ENCODE measurements at places on chromosomes 3 and 15.

- DNase-seq: no peak
Observed at GRCh38 chr3:177133860-177134815, 63.1 kb downstream of the TBL1XR1 start.

- no peak for DNase-seq
Observed at GRCh38 chr3:115615001-115615814, 8.1 kb upstream of the GAP43 start.

- DNase-seq: no peak
Observed at GRCh38 chr3:127954640-127955039, 39.6 kb downstream of the KBTBD12 start.

- DNase-seq: no peak
Observed at GRCh38 chr3:188524052-188524451, 370.1 kb downstream of the LPP start.

GRCh38 chr15:61500951-61501620 is 272.0 kb upstream of the RORA start:
- DNase-seq: no peak

GRCh38 chr3:5009506-5010109 is 30.4 kb downstream of the BHLHE40 start:
- no peak for DNase-seq

- no peak for DNase-seq
Observed at GRCh38 chr3:31634476-31634875, 101.8 kb downstream of the STT3B start.

DNA sequence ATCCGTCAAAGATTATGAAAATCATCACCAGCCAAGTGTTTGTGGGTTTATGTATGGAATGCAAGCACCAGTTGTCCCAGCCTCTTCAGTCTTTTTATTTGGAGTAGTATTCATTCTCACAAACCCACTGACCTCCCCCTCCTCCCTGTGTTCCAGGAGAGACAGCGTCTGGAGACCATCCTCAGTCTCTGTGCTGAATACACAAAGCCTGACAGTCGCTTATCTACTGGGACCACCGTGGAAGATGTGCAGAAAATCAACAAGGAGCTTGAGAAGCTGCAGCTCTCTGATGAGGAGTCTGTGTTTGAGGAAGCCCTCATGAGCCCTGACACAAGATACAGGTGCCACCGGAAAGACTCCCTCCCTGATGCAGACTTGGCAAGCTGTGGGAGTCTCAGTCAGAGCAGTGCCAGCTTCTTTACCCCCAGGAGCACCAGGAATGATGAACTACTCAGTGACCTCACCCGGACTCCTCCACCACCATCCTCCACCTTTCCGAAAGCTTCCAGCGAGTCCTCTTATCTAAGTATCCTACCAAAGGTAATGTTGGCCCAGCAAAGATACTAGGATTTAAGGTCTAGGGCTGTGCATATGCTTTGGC is 54.2 kb downstream of the PHLDB2 start:
- DNase-seq: no peak

DNA sequence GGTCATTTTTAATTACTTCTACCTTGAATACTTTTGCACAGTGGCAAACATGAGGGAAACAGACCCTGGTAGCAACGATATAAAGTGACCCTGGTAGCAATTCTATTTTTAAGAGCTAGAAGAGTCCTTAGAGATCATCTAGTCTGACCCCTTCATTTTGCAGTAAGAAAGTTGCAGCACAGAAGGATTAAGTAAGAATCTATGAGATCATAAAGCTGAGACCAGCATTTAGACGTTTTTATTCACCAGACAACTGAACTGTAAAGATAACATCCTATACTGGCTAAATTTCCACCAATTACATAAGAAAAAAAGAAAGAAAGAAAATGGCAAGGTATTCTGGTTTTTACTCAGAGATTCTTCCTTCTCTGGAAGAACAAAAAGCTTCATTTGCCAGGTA is 49.9 kb downstream of the LRRFIP2 start:
- DNase-seq: no peak

- DNase-seq: no peak
Observed at GRCh38 chr3:126897943-126898342, 85.0 kb upstream of the PLXNA1 start.

GRCh38 chr3:45560281-45560971 is 34.1 kb upstream of the LIMD1 start:
- DNase-seq: no peak

DNA sequence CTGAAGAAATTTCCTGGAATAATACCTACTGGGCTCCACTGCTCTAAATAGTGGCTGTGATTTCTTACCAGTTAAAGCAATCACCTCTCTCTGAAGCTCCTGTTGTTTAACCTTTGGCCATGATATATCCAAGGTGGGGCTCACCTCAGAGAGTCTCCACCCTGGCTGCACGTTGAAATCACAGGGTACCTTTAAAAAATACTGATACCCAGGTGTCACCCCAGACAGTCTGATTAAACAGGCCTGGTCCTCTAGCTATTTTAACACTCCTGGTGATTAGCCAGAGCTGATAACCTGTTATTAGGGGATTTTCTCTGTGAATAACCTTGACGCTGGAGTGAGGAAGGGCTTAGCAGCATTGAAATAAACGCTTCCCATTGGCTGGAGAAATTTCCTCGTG is 22.3 kb upstream of the ZBTB38 start:
- no peak for DNase-seq

- DNase-seq: no peak
Observed at GRCh38 chr3:107308716-107309115, 68.5 kb upstream of the CCDC54 start.

DNA sequence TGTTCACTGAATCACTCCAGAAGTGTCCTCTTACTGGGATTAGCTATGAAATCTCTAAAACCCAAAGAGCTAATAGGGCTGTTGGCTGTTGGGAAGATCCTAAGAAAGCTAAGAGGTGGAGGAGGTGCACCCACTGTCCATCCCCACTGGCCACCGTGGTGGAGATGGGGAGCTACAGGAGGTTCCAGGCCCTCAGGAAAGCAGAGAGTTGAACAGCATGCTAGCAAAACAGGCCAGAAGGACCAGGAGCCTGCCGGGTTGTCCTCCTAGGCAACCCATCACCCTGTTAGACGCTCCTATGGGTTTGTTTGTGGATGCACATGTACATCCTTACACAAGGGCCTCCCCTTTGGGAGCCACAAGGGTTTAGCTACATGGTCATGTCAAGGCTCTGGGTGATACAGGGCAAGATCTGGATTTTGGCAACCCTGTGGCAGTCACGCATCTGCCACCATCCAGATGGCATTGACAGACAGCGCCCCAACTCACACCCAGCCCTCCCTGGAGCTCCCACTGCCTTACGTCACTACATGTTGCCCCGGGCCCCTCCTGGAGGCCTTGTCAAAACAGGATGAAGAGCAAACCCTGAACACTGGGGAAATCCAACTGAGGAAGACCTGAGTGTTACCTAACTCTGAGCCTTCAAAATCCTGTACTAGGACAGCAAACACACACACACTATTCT is 208.1 kb downstream of the SLCO3A1 start:
- DNase-seq: no peak

- no peak for DNase-seq
Observed at GRCh38 chr3:148457886-148458285, 239.8 kb upstream of the AGTR1 start.

DNA sequence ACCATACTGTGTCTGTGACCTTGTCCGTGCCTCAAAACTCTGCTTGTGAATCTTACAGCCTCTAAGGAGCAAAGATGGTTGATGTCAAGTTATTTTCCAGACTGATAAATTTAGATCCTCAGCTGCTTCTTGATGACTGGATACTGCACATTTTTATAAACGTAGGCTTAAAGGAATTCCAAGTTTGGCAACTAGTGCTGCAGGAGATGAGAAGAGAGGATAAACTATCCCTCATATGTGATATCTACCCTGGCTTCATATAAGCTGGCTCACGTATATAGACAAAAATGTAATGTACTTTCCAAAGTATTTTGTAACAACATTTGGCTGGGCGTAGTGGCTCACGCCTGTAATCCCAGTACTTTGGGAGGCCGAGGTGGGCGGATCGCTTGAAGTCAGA is 89.6 kb downstream of the GMPS start:
- DNase-seq: no peak

DNA sequence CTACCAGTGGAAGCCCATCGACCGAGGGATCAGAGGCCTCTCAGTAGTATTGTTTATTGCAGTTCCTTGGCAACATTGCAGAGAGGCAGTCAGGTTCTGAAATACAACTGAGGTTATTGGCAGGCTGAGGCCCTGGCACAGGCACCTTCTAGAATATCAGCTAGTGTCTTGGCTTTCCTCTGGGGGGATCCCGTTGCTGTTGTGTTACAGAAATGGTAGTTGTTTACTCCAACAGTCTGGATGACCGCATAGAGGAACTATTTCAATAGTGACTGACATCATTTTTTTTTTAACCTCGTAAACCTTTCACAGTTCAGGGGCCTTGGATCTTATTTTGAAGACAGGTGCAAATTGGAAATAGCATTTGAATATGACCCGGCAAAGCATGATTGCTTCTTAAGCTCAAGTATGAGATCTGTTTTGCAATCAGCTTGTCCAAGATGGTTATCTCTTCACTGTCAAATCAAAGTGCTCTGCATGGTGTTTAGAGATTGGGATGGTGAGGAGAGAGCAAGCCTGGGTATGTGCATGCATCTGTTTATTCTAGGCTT is 63.9 kb downstream of the PGPEP1L start:
- DNase-seq: no peak

DNA sequence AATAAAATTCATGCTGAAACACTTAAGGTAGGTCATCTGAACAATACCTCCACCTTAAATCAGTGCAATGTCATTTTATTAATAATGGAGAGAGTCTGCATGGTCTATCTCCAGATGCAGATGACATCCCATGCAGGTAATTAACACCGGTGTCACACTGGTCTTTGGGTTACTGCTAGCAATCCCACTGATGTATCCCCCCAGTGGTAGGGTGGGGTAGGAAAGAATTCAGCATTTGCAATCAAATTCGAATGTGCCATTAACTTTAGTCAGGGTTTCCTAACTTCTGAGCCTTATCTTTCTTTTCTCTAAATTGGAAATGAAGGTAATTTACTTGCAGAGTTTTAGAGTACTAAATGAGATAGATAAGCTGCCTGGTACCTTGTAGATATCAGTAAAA is 44.4 kb downstream of the KIF15 start:
- no peak for DNase-seq

GRCh38 chr15:82928711-82929110 is 23.8 kb downstream of the HOMER2 start:
- no peak for DNase-seq

GRCh38 chr3:127405791-127406190 is 117.9 kb upstream of the PRR20G start:
- no peak for DNase-seq

DNA sequence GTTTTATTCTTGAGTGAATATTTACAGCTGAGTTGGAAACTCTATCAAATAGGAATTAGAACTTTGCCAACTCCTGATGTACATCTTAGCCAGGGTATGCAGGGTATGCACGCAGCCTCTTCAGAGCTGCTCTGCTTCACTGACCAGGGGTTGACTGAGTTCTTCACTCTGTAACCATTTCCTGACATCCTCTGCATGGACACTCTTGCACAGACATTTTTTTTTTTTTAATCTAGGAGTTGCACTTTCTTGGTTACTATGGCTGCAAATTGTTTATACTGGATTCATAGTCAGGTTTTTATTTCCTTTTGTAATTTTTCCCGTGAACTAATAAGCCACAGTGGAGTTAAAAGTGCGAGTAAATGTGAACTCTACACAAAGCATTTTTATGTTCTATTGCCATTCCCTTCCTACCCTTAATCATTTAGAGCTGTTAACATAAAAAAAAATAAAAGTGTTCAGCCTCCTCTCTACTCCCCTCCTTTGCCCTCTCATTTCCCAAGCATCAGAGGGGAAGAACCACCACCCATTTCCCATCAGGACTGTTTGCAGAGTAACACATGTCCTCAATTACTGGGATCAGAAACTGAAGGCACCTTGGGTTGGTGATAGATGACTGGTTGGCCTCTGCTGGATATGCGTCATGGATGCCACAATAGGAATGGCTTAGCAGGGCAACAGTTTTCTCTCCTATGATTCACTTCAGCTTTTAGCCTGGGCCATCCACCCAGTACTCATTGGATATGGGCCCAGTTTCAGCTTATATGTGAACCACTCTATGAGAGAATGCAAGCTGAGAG is 54.0 kb downstream of the DUT start:
- no peak for DNase-seq

- no peak for DNase-seq
Observed at GRCh38 chr3:49124991-49125670, 4.5 kb upstream of the USP19 start.

DNA sequence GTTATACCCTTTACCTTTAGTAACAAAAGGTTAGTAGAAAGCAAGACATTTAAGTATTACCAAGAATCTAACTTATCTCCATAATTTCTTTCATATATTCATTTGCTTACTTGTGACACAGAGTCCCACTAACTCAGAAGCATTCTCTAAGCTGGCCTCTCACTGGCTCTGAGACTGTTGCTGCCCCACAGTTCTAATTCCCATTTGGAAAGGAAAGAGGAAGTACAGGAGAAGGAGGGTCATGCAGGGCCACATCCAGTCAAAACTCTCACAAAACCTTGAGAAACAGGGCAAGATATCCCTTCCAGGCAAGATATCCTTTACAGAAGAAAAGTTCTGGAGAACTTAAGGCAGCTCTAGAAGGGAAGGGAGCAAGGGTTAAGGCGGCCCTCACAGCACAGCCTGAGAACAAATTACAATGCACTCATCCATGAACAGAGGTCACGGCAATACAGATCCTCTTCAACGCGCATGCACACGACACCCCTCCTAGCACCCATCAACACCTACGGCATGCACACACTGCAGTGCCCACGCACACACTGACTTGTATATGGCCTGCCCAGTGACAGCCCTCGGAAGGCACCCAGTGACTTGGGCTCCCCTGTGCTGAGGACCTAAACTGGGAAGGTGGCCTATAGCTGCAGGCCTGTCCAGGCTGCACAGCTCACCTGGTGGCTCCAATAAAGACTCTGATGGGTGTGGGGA is 13.0 kb upstream of the MYO5C start:
- no peak for DNase-seq

DNA sequence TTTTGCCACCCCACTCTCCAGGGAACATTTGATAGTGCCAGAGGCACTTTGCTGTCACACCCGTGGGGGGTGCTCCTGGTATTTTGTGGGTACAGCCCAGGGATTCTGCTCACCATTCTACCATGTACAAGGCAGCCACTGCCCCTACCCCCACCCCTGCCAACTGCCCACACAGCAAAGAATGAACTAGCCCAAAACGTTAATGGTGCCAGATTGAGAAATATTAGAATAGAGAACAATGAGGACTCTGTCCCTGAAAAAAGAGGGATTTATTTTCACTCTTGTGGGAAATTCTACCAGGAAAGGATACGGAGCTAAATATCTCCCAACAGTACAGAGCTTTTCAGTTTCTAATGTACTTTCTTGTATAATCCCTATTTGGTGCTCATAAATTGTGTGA is 154.5 kb upstream of the SUCLG2 start:
- DNase-seq: no peak

Data from activated T-cell treated with anti-CD3 and anti-CD28 coated beads, Interleukin-2, amount 50 U/mL, for 1 hour (primary cell).